ENCODE measurements at places on chromosomes 7 and 10.
A peak's percentile ranks its signal among the peaks of the same experiment; 100 is the strongest.

DNA sequence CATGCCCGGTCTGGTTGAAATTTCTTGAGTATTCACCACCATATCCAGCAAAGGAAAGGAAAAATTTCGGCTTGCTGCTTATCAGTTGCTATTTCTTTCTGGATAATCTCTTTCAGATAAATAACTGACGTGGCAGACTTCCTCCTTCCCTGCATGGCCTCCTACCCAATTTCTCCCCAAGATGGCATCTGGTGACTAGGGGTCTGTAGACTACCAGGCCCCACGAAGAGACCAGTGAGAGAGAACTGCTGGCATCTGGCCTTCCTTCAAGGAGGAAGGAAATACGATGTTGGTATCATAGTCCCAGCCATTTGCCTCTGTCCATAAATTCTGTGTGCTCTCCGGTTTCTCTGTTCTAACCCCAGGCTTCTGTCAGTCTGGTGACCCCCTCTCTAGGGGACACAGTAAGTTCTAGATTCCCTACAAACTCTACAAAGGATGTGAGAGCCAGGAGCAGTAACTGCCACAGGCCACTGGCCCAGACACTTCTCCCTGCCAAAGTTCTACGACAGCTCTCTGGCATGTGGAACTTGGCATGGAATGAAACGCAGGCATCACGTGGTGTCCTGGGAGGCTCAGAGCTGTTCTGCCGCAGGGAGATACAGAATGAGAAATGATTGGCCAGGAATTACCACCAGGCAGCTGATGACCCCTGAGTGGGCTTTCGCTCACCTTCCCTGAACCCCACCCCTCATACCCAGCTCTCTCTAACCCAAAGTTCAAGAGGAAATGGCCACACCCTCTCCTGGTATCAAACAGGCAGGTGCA, 30.0 kb upstream of the MSRB2 start:
- DNase-seq: peak; percentile 73

DNA sequence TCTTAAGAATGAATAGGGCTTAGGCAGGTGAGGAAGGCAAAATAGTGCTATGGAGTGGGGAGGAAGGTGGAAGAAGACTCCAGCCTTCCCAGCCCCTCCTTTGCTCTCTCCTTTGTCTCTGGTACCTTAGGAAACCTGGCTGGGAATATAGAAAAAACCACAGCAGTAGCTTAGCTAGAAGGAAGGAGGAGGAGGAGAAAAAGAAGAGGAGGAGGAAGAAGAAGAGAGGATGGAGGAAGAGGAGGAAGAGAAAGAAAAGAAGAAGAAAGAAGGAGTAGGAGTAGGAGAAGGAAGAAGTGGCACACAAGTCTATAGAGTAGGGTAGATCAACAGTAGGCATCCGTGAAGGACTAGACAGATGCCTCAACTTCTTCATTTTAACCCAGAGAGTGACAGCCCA, 36.5 kb upstream of the FAM180A start:
- no peak for DNase-seq

- DNase-seq: no peak
These were observed 251.7 kb downstream of the ZMYND11 start for GRCh38 chr10:386771-387592.

DNA sequence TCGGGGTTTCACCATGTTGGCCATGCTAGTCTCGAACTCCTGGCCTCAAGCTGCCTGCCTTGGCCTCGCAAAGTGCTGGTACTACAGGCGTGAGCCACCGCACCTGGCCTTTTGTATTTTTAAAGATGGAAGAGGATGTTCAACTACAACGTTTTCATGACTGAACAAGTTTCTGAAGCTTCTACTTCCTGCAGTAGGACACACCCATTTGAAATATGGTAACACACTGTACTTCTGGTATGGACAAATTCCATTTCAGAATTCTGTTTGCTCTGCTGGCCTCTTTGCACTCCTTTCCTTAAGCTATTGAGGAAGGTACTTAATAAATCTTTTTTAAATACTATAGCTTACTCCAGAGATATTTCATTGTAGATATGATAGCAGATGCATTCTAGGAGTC, 10.9 kb upstream of the CDK1 start:
- no peak for DNase-seq

- DNase-seq: peak; percentile 45
These were observed 565.7 kb upstream of the ANKRD30A start for GRCh38 chr10:36559412-36560400.

DNA sequence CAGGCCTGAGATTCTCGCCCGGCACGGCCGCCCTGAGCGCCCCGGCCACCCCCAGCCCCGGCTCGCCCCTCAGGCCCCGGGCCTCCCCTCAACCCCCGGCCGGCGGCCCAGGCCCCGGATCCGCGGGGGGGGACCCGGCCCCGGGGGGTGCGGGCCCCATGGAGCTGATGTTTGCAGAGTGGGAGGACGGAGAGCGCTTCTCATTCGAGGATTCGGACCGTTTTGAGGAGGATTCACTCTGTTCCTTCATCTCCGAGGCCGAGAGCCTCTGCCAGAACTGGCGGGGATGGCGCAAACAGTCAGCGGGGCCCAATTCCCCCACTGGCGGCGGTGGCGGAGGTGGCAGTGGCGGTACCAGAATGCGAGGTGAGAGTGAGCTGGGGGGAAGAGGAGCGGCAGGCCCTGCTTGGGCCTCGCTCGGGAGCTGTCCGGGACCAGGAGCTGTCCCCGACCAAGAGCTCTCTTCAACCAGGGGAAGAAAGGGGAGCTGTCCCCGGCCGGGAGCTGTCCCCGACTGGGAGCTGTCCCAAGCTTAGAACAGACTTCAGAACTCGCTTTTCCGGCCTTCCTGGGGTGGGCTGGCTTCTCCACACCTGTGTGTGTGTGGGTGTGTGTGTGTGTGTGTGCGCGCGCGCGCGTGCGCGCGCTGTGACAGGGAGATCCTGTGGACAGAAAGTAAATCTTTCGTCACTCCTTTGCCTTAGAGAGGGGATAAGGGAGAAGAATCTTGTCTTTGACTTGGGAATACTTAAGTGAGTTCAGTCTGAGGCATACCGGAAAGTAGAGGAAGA, 510 bp downstream of the ZSWIM8 start:
- DNase-seq: peak; percentile 57

- DNase-seq: no peak
These were observed 182.8 kb upstream of the DGKB start for GRCh38 chr7:15085366-15085765.

GRCh38 chr7:84159435-84159834, 35.2 kb downstream of the SEMA3A start:
- DNase-seq: no peak

- DNase-seq: no peak
These were observed 596.0 kb upstream of the FOXK1 start for GRCh38 chr7:4085937-4086691.

GRCh38 chr10:17599089-17599488, 18.1 kb downstream of the HACD1 start:
- DNase-seq: peak; percentile 40

GRCh38 chr7:98841179-98841997, 28.4 kb downstream of the TMEM130 start:
- DNase-seq: peak; percentile 96

DNA sequence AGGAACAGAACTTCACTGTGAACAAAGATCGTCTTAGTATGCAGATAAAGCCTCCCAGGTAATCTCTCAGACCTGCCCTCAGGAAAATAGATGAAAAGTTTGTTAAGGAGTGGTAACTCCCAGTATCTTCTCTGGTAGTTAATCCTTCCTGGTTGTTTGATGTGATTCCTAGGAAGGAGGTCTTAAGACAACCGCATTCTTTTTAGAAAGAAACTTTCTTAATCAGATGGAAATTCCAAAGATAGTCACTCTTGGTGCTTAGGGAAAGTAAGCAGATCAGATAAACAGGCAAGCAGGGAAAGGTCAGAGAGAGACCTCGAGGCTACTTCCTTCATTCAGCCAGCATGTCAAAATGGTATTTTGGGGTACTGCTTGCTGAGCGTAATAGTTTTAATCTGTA, 30.5 kb upstream of the ARMC3 start:
- DNase-seq: peak; percentile 53

GRCh38 chr7:129210256-129210988, 14.4 kb upstream of the AHCYL2 start:
- peak; percentile 28 for DNase-seq

DNA sequence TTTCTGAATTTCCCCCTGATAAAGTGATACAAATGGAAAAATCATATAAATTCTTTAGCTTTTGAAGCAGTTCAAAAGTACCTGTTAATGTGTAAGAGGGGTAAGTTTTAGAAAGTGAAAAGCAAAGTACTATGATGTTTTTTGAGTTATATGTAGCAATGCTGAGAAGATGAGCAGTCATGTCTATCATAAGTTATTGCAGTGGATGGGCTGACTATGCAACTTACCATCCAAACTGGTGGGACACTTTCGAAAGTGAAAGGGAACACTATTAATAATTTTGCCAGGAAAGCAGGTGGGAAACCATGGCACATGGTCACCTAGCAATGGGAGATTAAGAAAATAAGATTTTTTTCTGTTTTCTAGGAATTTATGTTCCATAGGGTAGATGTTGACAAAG, 4.1 kb downstream of the MINPP1 start:
- no peak for DNase-seq

Measured in amniotic epithelial cell (primary cell).